ENCODE measurements at places on chromosomes 6 and 20.

- no peak for DNase-seq
Observed at GRCh38 chr6:85111481-85112011, 338.3 kb upstream of the NT5E start.

- no peak for DNase-seq
Observed at GRCh38 chr6:157867155-157867559, 44.1 kb downstream of the SNX9 start.

GRCh38 chr20:36830791-36831691, 44.9 kb upstream of the TLDC2 start:
- no peak for DNase-seq

GRCh38 chr6:31528307-31528777, 420 bp upstream of the MCCD1 start:
- DNase-seq: no peak

DNA sequence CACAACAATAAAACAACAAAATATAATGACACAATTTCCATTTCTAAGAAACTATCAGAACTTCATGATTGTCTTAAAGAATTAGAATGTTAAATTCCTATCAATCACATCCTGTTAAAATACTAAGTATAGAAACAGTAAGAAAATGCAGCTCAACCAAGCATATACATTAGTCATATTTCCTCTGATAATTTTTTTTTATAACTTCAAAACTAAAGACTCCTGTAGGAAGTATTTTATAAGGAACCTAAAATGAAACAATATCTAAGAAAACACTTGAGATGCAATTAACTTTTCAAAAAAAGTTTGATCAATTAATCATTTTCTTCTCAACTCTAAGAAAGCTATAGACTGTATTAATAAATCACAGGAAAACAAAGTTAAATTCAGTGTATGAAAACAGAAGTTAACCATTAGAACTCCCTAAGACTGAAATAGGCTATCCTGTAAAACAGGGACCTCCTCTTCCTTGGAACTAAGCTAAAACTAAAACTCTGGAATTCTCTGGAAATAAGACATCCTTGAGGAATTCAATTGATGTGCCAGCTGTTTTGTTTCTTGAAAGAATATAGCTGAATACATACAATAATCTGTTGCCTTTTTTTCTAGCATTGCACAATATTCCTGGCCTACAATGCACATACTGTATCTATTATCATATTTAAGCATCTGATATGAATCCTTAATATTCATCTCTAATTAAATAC, 19.8 kb downstream of the FKBP5 start:
- DNase-seq: no peak

DNA sequence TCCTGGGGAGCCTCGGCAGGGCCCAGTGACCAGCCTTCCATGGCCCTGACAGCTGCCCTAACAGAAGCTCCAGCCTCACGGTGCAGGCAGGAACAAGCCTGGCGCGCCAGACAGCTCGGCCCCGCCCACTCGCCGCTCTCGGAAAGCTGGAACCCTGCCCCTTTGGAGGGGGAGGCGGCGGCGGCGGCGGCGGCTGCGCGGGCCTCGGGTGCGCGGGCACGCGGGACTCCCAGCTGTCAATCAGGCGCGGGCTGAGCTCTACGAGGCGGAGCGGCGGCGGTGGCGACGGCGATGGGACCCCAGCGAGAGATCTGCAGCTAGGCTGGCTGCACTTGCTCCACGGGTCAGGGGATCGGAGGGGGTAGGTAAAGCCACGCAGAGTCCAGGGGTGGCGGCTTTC, at the start of gene NRSN1:
TSS of gene NRSN1 (plus strand) at position 236 of the 400 bp plus-strand sequence. CDS start 8,113 bp downstream, outside the sequence.
- DNase-seq: no peak

GRCh38 chr6:22302838-22303237, 6.0 kb upstream of the PRL start:
- no peak for DNase-seq

GRCh38 chr6:11194356-11195218, 37.9 kb downstream of the NEDD9 start:
- DNase-seq: no peak

DNA sequence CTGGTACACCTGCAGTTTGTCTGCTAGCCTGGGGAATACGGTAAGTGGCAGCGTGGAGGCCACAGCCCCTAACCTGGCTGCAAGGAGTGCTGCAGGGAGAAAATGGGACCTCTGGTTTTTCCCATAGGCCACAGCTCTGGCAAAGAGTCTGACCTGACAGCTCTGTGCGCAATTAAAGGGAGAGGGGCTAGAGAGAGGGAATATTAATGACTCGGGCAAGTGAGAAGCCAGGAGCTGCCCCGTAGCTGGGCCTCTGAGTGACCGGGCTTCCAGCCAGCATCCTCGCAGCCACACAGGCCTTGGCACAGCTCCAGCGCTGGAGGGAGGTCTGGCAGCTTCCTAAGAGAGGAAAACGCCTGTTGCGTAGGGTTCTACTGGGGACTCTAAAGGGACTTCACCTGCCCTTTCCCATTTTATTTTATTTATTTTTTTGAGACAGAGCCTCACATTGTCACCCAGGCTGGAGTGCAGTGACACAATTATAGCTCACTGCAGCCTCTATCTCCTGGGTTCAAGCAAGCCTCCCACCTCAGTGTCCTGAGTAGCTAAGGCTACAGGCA, 18.2 kb upstream of the OCSTAMP start:
- no peak for DNase-seq

DNA sequence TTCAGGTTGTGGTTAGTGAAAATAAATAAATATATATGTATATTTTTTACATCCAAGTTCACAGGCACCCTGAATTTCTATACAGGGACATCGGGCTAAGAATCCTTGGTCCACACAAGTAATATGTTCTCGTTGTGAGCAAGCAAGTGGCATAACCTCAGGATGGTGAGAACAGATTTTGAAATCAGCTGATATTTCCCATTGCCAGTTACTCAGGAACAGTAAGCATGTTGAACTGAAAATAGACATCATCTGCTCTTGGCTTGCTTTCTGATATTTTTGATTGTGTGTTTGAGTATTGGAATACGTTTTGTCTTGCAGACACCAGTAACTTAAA, 87.7 kb downstream of the TRMT6 start:
- no peak for DNase-seq

GRCh38 chr20:14067603-14068002, 72.3 kb downstream of the MACROD2 start:
- DNase-seq: no peak

GRCh38 chr6:36676141-36677058, 2.1 kb upstream of the CDKN1A start:
- DNase-seq: no peak

Measured in activated gamma-delta T cell treated with anti-CD3 and anti-CD28 coated beads, Interleukin-2, amount 50 U/mL, for 16 hours (primary cell).